Neuronal stem cell (in vitro differentiated cells): ENCODE measurements at places on chromosomes 16 and 17.

DNA sequence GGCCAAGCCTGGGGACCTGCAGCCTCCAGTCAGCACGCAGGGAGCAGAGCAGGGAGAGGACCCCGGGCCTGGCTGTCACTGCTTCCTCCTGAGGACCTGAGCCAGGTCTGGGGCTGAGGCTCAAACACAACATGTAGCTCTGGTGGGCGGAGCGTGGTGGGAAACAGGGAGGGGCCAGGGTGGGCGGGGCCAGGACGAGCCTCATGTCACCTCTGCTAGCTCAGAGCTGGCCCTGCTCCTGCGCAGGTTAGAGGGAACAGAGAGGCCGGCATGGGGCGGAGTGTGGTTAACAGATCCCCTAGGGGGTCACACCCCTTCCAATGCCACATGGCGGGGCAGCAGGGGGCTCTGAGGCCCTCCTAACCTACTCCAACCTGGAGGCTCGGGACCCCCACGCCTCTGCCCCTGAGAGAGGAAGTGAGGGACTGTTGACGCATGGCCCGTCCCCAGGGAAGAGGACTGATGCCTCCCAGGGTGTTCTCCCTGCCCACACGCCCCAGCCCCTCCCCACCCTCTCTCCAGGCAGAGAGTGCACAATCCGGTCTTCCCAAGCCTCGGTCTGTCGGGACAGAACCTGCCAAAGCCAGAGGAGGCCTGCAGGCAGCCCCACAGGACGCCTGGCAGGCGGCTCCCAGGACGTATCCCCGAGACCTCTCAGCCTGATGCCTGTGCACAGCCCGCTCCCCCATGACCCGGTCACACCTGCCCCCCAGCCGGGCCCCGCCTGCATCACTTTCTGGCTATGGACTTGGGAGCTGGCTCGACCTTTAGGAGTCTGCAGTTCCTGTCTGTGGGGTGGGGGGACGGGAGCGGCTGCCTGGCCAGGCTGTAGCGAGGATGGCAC is 15.2 kb downstream of the PIEZO1 start:
- peak; percentile 67 for DNase-seq

GRCh38 chr17:62702746-62703260 is 75.3 kb downstream of the MRC2 start:
- no peak for DNase-seq

DNA sequence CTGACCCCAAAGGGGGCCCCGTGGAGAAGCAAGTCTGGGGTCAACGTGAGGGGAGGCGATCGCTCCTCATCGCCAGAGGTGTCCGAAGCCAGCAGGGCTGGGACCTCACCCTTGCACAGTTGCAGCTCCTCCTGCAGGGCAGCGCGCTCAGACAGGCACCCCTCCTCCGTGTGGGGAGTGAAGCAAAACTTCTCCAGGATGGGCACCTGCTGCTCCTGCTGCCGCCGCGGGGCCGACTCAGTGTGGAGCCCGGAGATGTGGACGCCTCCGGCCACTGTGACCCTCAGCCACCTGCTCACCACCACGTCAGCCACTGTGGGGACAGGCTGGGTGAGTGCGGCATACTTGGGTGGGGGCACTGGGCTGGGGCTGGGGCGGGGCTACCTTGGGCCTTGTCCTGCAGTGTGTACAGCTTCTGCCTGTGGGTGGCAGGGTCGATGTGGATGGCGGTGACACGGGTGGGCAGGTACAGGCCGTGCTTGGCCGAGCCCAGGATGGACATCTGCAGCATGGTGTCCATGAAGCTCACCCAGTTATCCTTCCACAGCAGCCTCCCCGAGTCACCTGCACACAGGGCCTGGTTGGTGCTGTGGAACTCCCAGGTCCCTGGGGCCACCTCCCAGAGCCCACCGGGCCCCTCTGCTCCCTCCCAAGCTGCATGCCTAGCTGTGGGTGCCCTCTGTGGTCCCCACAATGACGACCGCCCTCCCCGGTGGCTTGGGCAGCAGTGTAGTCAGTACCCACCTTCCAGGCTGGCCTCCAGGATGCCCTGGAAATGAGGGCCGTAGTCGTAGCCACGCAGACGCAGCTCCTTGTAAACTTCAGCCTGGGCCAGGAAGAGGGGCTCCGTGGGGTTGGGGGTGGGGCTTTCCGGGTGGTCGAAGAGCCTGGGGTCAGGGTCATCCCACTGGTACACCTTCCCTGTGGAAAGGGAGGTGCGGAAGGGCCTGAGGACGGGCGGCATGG is 10.8 kb downstream of the FASN start:
- DNase-seq: no peak

- no peak for DNase-seq
These were observed 76.9 kb downstream of the CYB561 start for GRCh38 chr17:63369233-63369632.

DNA sequence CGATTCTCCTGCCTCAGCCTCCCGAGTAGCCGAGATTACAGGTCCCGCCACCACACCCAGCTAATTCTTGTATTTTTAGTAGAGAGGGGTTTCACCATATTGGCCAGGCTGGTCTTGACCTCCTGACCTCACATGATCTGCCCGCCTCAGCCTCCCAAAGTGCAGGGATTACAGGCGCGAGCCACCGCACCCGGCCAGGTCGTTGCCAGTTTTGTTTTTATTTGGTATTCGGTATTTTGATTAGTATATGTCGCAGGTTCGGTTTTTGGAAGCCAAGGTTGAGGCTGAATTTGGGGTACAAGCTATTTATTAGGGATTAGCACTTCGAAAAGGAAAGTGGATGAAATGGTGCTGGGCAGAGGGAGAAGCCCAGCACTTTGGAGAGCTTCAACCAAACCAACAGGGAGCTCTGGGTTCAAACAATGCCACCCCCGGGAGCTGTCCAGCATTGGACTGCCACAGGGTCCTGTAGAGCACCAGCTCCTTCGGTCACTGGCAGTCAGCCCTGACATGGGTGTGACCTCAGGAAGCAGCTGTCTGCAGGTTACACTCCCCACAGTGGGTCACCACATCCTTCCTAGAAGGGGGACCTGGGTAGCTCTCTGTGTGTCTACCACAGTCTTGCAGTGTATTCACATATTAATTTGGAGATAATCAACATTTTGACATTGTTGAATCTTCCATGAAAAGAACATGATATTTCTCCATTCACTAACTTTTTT is 1.5 kb upstream of the CLEC10A start:
- DNase-seq: no peak

- no peak for DNase-seq
These were observed 6.4 kb upstream of the CACNG4 start for GRCh38 chr17:66957951-66958579.

DNA sequence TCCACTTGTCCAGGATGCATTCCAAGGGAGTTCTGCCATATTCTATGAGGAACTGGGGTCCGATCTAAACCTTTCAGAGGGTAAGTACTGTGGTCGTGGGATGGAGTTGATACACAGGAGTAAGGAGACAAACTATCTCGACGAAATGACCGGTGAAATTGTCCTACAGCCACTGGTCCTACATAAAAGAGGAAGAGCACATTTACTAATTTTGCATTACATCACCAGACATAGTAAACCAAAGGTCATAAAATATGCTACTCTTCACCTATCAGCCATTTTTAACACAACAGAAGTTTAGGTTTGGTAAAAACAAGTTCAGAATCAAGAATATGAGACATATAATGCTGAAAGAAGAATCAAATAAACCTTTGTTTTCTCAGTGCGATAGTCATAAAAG is 8.1 kb downstream of the HSF5 start:
- DNase-seq: no peak

DNA sequence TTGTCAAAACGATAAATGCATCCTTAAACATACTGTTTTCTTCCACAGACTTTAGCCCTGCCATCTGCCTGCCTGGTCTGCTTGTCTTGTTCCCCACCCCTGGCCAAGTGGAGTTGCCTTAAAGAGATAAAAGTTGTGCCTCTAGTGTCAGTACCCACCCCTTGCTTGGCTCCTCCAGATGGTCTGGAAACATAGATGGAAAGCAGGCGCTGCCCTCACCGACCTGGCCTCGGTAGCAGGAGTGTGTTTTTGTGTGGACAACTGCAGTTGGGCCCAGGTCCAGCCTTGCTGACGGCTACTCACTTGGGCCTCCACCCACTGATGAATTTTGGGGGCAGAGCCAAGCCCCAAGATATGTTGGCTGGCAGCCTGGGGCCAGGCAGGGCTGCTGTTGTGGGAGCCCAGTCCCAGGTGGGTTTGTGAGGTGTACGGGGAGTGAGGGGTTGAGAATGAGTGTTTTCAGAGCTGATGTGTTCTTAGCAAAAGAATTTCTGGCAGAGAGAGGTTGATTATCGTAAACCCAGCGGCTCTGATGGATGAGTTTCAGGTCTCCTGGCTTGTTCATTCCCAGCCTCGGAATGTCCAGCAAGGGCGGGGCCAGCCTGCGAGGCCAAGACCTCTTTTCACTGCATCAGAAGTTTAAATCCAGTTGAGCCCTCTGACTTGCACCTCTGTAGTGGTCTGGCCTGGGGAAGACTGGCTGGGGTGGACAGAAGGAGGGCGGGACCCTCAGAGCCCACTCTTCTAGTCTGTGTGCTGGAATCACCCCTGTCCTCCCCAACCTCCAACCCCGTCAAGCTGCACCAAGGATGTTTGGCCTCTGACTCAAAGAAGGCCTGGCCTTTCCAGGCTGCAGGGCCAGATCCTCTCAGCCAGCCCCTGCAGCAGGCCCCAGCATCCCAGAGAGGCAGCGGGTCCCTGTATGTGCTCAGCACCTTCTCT is 179.7 kb downstream of the RAB11FIP4 start:
- no peak for DNase-seq

DNA sequence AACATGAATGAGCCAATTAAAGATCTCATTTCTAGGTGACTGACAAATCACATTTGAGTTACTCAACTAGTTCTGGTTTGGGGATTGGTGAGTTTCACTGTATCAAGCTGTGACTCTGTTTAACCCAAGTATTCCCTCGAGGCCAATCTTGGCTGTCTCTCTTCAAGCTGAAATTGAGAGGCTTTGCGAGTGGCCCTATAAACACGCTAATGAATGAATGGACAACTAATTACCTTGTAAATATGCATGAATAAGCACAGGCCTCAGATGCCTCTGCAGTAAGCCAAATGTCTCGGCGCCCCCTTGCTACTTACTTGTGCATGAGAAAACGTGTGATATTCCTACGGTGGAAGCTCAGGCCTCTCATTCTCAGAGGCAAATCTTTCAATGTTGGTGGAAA is 450.3 kb upstream of the PSMD7 start:
- peak; percentile 32 for DNase-seq

DNA sequence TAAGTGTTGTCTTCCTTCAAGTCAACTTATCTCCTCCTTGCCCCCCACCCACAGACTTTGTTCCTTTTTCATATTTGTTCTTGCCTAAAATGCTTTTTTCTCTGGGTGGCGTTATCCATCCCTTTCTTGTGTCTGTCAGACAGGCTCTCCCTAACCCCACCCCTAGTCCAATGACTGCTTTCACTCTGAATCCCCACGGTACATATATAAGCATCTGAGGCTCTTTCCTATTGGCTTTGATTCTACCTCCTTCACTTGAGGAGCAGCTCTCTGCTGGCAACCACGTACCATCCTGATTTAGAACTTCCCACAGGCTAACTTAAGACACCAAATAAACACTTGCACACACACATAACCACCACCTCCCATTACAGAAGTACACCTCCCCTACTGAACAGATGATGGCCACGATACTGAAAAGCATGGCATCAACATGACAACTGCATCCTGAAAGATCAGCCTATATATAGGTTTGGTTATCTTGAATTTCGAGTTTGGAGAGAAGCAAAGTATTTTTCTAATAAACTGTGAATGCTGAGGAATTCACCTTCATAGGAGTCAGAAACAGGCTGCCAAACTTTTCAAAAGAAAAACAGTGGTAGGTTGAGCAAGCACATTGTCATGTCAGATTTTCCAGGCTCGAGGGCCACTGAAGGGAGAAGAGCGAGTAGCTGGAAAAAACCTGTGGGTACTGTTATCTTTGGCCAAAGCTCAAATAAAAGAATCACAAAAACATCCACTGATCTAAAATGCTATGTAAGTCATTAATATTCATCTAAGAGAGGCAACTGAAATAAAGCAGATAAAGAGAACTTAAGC is 24.3 kb downstream of the STAT3 start:
- DNase-seq: no peak

DNA sequence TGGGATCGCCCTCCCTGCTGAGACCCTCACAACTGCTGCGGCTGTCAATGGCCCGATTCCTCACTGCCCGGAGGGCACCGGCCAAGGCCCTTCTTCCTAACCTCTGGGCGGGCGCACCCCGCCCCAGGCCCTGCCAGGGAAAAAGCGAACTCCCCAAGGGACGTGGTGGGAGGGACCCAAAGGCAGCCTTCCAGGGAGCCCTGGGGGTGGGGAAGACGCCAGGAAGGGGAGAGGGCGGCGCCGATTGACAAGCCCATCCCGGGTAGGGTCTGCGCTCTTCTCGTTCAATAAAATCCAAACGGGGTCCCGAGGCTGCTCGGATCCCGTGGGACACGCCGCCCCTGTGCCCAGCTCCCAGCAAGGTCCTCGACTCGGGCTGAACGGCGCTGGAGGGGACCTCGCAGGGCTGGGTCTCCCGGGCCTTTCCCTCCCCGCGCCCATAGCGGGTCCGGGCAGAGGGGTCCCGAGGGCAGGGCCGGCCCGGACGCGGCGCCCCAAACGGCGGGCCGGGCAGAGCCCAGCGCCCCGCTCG is 416 bp downstream of the KIFC3 start:
- no peak for DNase-seq

GRCh38 chr16:59973966-59974365 is 1239.8 kb upstream of the GOT2 start:
- no peak for DNase-seq

GRCh38 chr16:19809121-19809635 is 75.5 kb downstream of the GPRC5B start:
- no peak for DNase-seq
